Natural killer cell treated with Interleukin-12 subunit alpha and Interleukin-12 subunit beta and Interleukin-15 and Interleukin-18, amount 100 ng/mL, for 72 hours (primary cell): ENCODE measurements at places on chromosomes 1 and 21. TPM values are rescaled to one million over a fixed set of nuclear protein-coding genes. Genes with fewer than 3 reads are reported as not detected.
A peak's percentile ranks its signal among the peaks of the same experiment; 100 is the strongest.

GRCh38 chr21:33228455-33228854 is 1.3 kb upstream of the IFNAR2 start:
- DNase-seq, result no peak

DNA sequence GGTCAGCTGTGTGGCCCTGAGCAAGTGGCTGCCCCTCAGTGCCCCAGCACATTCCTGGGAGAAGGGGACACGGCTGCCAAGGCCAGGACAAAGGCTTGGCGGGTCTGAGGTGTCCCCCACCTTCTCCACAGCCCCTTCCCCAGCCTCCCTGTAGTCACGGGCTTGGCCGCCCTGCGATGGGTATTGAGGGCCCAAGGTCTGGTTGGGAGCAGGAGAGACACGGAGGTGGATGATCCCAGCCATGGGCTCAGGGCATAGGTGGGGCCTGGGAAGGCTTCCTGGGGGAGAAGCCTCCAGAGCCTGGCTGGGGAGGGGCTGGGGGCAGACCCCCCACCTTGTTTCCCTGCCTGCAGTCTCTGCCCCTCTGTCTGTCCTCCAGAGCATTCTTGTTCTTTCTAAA is 27.0 kb downstream of the TTC39A start:
- no peak for DNase-seq

- DNase-seq, result no peak
Observed at GRCh38 chr1:211596418-211597181, 17.6 kb upstream of the SLC30A1 start.

DNA sequence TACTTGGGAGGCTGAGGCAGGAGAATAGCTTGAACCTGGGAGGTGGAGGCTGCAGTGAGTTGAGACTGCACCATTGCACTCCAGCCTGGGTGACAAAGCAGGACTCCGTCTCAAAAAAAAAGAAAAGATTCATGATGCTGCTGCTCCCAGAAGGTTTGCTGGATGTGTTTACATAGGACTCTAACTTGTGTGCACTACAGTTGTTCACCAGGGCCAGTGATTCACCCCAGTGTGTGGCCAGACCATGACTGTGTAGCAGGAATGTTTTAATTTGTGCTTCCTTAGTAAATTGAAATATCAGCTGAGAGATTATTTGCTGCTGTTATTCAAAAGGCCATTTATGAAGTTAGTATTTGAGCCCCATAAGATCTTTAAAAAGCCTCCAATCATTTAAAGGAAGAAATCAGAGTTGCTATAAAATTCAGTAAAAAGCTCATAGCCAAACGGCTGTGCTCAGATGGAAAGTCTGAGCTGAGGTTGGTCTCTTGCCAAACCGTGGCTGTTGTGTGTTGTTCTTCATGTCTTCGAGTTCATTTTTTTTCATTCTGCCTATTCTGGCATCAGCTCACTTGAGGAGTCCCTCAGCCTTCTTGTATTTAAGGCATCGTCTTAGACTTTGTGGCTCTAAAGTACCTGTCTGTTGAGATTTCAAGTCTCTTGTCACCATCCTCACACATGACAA is 18.1 kb upstream of the PGD start:
- DNase-seq, result no peak

The ZNF648 gene
- not detected for total RNA-seq

The ACTL8 gene
- total RNA-seq, result not detected

- DNase-seq, result no peak
Observed at GRCh38 chr1:25430967-25431881, 527 bp downstream of the MACO1 start.

- DNase-seq, result no peak
Observed at GRCh38 chr1:41678111-41678878, 193.8 kb upstream of the EDN2 start.

The COL24A1 gene
- not detected for total RNA-seq

GRCh38 chr1:96945509-96946084 is 224.0 kb downstream of the PTBP2 start:
- DNase-seq, result no peak

The ILDR2 gene
- 3.5 TPM for total RNA-seq

GRCh38 chr1:62685431-62685859 is 2.7 kb downstream of the DOCK7 start:
- DNase-seq, result no peak

DNA sequence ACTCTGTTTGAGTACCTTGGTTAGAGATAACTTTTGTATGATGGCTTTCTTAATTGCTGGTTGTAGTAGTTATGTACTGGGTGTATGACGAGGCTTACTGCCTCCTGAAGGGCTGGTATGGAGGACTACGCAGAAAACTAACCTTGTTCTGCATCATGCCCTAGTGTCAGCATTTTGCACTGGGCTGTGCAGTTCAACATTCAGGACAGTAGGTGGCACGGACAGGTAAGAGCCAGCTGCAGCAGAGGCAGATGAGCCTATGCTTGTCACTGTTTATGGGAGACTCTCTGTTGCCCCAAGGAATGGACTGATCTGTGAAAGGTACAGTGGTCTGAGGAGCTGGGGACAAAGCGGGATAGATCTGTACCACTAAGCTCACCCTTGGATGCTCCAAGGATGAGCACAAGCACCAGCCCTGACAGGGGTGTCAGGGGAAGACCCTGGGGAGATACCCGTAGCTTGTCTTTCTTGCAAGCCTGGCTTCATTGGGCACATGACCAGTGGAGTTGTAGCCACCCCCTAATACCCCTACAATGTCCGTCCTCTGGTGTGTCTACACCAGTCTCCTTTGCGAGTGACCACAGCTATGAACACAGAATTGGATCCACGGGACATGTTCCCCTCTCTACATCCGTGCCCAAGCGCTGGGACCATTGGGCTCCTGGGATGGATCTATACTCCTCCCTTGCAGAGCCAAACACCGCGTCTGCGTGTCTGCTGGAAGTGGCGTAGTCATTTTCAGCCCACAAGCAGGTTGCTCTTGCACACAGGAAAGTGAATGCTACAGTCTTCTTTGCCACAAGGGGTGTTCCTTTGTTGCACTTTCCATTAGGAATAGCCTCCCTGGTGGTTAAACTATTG is 51.1 kb upstream of the CFHR3 start:
- DNase-seq, result no peak

The CYP4Z1 gene
- total RNA-seq, result not detected

DNA sequence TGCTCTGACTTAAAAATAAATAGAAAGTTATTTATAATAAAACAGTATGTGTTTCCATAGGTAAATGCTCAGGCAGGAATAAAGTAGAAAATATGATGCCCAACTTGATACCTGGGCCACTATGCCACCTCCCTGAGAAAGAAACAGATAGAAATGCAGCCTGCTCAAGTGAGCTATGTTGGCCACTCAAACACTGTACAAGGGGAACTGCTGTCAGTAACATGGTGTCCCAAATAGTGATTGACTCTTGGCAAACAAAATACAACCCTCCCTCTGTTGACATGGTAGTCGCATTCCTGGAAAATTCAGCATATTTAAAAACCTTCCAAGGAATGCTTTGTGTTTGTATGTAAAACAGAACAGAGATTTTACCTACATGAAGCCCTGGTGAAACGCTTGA is 66.9 kb upstream of the KCNE2 start:
- no peak for DNase-seq

- DNase-seq, result peak; percentile 62
Observed at GRCh38 chr1:200409203-200409760, 554 bp downstream of the ZNF281 start.

The HCN3 gene
- total RNA-seq, result 2.0 TPM

DNA sequence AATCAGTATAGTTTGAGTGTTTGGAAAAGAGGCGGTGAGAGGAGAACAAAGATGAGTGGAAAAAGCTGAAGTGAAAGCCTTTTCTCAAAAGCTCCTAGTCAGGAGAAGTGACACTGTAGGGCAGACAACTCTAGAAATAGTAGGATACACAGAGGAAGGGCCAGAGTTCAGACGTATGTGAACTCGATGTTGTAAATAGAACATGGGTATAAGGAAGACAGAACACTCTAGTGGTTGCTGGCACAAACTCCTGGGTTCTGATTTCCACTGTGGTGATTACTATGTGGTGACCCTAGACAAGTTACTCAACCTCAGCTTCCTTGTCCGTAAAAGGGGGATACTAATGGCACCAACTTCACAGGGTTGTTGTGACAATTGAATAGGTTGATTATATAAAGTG is 30.2 kb upstream of the MGST3 start:
- no peak for DNase-seq

DNA sequence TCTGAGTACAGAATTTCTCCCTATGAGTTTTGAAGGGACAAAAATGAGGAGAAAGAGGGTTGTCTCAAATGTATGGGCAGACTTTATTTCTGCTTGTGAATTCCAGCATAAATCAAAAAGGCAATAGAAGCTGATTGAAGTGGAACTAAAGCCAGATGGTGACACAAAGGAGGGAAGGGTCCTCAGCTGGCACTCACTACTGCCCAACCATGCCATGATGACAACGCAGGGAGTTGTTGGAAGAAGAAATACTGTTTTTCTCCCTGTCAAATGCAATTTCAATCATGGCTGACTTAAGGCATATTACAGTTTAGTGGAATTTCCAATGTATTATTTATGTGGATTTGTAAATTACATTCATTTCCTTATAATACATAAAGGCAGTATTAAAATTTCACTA is 805.8 kb downstream of the ADGRL2 start:
- no peak for DNase-seq

GRCh38 chr1:180793451-180793850 is 119.2 kb upstream of the KIAA1614 start:
- DNase-seq, result no peak

The TRPM2 gene
- total RNA-seq, result 15.8 TPM

The ARTN gene
- total RNA-seq, result 1.2 TPM
